ENCODE measurements at places on chromosomes 12 and 14.
A peak's percentile ranks its signal among the peaks of the same experiment; 100 is the strongest.

GRCh38 chr12:105469701-105470100 is 139.2 kb downstream of the C12orf75 start:
- DNase-seq: no peak

- no peak for DNase-seq
These were observed 4.4 kb downstream of the AVIL start for GRCh38 chr12:57813971-57814772.

DNA sequence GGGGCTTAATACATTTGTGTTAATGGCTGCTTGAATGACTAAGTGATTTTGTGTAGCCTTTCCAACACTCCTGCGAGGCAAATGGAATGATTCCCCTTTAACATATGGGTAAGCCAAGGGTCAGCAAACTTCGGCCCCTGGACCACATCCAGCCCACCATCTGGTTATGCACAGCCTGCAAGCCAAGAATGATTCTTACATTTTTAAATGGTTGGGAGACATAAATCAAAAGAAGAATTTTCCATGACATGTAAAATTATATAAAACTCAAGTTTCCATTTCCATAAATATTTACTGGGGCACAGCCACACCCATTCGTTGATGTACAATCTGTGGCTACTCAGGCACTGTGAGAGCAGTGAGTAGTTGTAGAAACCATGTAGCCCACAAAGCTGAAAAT is 9.0 kb downstream of the SLC8B1 start:
- no peak for DNase-seq

- DNase-seq: no peak
These were observed 128.5 kb downstream of the SLC15A5 start for GRCh38 chr12:16148938-16149337.

- no peak for DNase-seq
These were observed 94.1 kb downstream of the SLC25A47 start for GRCh38 chr14:100416921-100417860.

DNA sequence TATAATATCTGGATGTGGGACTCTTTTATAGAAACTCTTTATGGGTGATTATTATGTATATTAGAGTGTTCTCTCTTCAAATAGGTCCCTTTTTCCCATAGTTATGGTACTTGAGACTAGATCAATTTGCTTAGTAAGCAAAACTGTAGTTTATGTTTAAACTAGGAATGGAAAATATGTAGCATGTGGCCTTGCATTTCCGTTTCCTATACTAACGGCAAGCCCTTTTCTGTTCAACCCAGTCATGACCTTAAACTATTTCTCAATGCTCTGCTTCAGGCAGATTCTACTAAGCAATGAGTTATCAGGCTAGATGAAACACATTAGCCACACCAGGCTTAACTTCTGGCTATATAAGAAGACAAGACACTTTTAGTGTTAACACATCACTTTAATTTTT is 84.6 kb downstream of the OTOGL start:
- no peak for DNase-seq

DNA sequence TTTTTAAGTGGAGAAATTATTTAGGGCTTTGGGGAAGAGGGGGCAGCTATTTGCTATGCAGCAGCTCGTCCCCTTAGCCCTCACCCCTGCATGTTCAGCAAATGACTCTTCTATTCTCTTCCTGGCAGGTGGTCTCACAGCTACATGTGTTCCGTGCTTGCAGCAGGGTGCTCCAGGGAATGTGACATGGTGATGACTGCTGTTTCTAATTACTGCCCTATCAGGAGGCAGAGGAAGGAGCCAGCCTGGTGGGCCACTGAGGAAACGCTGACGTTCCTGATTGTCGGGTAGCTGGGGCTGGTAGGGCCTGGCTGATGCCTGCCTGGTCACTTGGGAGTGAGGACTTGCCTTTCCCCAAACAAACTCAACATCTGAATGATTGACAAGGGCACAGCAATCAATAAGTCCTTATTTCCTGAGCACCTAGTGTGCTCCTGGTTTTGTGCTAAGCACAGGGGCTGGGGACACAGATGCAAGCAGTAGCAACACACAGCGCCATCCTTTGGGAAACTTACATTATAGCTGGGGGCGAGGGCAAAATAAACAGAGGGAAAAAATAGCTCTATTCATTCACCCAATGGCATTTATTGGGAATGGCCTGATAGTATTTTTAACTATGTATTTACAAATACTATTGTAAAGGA is 377.8 kb downstream of the FUT8 start:
- DNase-seq: no peak

DNA sequence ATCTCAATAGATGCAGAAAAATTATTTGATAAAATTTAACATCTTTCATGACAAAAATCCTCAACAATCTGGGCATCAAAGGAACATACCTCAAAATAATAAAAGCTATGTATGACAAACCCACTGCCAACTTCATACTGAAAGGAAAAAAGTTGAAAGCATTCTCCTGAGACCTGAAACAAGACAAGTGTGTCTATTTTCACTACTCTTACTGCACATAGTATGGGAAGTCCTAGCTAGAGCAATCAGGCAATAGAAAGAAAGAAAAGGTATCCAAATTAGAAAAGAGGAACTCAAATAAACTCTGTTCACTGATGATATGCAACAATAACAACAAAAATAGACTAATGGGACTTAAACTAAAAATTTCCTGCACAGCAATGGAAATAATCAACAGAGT is 90.1 kb downstream of the SLCO1B1 start:
- no peak for DNase-seq

DNA sequence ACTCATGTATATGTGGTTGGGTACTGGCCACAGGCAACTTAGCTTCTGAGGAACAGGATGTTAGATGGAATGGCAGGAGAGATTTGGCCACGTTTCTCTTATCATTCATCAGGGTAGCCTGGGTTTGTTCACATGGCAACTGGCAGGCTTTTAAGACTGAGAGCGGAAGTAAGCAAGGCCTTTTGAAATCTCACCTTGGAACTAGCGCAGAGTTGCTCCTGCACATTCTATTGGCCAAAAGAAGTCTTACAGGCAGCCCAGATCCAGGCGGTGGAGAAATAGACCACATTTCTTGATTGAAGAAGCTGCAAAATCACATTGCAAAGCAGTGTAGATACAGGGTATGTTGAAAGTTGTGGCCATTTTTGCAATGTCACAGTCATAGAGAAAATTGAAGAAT is 3.7 kb downstream of the CLEC4A start:
- DNase-seq: no peak

DNA sequence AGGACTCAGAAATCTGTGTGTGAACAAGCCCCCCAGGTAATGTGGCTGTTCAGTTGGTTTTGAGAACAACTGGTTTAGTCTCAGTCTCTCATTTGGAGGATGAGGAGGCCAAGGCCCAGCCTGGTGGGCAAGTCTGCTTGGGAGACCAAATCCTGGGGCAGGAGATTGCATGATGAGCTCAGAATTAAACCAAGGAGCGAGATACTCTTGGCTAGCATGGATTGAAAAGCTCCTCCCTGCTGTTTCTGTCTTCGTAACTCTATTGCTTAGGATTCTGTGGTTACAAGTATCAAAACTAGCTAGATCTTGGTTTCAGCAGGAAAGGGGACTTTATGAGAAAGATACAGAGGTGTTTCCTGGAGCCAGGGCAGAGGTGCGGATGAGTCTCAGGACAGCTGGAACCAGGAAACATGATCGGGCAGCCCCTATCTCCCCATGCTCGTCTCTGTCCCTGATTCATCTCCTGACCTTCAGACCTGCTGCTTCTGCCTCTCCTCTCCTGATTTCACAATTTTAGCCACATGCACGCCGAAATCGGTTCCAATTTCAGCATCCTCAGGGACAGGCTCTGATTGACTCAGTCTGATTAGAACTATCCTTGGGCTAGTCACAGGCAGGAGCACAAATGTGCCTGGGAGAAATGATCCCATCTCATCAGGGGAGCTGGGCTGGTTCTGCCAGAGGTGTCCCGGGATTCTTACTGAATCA is 40.2 kb upstream of the RIN3 start:
- no peak for DNase-seq

- DNase-seq: no peak
These were observed 21.9 kb downstream of the WNT5B start for GRCh38 chr12:1650978-1651361.

- DNase-seq: peak; percentile 85
These were observed 13.6 kb upstream of the FOXJ2 start for GRCh38 chr12:8018666-8019581.

GRCh38 chr12:103560604-103561101 is 26.4 kb upstream of the STAB2 start:
- no peak for DNase-seq

- no peak for DNase-seq
These were observed 13.6 kb upstream of the FAIM2 start for GRCh38 chr12:49917166-49917787.

- no peak for DNase-seq
These were observed 12.7 kb downstream of the OSBPL8 start for GRCh38 chr12:76546889-76547288.

DNA sequence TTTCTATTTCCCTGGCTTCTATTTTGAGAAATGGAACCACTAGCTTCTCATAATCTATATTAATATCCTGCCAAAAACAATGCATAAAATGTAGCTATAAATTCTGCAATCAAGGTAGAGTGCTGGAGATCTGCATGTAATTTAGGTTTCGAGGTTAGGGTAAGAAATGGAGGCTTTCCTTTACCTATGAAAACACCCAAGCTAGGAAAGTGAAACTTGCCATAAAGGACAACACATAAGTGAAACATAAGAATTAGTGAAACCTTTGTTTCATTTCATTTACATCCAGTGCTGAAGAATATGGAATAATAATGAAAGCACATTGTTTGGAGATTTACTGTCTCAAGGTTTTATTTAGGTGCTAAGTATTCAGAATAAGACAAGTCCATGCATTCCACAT is 9.7 kb downstream of the CLEC2A start:
- no peak for DNase-seq

Measured in OCI-LY7 (cell line).